ENCODE measurements at places on chromosomes 2 and 18.

DNA sequence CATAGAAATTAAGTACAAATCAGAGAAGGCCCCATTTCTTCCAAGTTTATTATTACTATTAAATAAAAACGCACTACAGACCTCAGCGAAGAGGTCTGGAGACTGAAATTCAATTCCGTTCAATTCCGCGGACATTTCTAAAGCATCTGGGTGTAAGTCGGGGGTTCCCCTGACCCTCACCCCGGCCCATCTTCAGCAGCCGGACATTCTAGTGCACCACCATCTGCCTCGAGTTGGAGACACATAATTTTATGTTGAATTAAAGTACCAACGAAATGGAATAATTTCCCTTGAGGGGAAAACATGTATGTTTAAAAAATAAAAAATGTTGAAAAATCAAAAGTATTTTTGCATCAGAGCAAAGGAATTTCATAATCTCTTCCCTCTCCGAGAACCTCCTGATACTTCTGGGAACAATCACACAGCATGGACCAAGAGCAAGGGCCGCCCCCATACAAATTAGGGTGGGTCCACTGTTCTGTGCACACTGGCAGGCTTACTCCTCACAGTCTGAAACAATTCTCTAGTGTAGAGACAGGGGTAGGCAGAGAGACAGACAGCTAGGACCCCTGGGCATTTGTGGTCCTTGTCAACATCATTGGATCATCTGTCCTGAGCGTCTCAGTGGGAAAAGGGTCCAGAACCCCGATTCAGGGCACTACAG lies 29.3 kb downstream of the MBP start:
- no peak for DNase-seq

DNA sequence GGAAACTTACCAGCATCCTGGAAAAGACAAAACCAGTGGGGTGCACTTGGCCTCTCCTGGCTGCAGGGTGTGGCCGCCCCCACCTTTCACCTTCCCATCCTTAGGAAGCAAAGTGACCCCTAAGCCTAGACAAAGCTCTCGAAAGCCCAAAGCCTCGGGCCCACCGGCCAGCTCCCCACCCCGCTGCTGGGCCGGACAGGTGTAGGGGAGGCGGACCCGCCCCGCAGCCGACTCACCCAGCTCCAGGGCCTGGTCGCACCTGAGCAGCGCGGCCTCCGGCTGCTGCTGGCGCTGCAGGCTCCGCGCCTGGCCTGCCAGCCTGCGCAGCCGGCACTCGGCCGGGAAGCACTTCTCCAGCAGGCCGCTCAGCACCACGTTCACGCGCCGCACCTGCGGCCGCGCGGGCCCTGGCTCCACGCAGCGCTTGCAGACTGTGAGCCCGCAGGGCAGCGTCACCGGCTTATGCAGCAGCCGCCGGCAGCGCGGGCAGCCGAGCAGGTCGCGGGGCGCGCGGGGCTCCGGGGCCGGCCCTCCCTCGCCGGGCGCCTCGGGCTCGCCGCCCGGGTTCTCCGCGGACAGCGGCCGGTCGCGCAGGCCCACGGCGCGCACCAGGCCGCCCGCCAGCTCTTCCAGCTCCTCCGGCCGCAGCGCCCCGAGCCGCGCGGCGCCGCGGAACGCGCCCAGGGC lies 979 bp downstream of the LONRF2 start:
- DNase-seq = no peak

DNA sequence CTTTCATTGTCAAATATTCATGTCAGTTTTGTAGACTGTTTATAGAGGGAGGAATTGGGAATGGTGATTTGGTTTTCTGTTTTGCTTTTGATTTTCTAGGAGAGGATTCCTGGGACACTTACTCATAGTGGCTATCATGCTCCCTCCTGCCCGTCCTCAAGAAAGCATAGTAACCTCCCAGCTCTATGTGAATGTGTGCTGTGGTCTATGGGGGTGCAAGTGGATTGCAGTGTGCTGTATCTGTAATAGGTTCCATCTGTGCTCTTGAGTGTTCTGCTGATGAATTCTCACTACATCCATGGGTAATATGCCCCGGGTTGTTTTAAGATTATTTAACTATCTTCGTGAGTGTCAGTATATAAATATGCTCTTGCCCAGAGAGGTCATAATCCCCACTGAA lies 811.3 kb downstream of the CNTNAP5 start:
- no peak for DNase-seq

- no peak for DNase-seq
These were observed 15.4 kb upstream of the MATN3 start for GRCh38 chr2:20027705-20028434.

DNA sequence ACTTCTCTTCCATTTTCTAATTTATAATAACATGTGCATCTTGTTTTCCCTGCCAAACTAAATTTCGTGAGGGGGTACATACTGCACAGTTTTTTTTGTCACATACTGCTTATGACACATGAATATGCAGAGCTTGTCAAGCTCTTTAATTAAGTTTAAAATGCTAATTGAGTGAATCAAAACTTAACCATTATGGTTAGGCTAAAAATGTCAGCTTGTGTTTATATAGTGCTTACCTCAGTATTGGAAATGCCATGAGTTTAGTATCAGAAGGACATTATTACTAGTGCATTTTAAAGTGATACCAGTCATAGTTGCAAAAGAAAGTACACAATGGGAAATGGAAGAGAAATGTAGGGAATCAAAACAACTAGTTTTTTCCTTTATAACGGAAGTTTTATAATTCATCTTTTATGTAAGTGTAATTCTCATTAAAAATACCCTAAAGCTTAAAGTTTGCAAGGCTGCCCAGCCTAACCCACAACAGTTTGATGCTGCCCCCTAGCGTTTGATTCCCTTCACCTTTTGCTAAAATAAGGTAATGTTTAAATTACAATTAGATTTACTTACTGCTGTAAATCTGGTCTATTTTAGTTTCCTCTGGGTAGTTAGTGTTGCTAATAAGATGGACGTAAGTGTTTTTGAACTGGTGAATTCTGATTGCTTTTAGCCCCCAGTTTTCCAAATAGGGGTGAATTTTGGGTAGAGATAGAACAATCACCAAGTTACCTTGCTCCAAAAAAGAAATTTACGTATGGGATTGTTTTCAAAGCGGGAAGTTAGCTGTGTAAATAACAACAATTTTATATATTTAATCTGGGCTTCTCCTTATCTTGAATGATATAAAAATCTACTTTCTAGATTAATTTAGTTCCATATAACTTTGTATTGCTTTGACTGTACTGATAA lies 3.2 kb downstream of the SLC39A10 start:
- peak; percentile 71 for DNase-seq

GRCh38 chr18:22098563-22098989 lies 70.8 kb upstream of the GATA6 start:
- DNase-seq = no peak

GRCh38 chr2:55026202-55026601 lies 24.0 kb downstream of the RTN4 start:
- no peak for DNase-seq

- no peak for DNase-seq
These were observed 149.3 kb downstream of the COL6A3 start for GRCh38 chr2:237264480-237265219.

DNA sequence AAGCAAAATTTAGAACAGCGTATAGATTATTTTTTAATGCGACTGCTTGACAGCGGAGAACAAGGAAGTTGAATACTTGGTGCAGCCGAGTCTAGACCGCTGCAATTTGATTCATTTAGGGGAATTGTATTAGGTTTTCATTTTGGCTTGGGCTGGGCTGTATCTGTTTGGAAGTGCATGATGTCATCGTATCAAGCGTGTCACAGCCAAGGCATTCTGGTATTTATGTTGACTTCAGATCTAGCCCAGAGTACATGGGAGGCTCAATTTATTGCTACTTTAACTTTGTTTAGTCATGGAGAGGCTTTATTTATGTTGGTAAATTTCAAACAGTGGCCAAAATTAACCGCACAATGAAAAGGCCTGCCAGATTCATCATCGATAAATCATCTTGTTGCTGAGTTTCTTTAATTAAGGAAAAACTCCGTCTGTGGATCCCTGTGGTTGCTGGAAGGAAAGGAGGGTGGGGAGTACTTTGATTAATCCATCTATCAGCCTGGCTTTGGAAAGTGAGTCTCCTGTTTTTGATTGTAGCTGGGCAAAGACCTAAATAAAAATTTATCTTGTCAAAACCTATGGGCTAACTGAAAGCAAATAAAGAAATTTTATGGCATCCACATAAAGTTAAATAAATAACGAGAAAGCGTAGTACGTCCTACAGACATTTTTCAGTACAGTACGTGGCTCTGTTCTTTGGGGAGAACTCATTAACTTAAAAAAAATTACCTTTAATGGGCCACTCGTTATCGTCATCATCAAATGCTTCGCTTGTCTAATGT lies 230.4 kb upstream of the SPRED2 start:
- DNase-seq = no peak

- no peak for DNase-seq
These were observed 62.7 kb upstream of the EML6 start for GRCh38 chr2:54660752-54661151.

DNA sequence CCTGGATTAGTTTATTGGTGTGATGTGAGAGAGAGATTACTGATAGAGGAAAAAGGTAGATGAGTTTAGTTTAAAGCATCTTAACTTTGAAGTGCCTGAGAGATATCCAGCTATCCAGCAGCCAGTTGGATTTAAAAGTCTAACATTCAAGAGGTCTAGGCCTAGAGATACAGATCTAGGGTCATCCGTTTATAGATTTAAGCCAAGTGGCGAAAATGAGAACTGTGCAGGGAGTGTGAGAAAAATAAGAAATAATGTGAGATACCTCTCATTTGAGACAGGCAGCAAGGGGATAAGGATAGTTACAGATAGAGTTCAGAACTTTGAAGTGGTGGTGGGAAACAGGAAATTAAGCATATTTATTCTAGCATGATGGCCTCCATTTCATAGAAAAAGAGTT lies 5.3 kb upstream of the ORC2 start:
- DNase-seq = no peak

DNA sequence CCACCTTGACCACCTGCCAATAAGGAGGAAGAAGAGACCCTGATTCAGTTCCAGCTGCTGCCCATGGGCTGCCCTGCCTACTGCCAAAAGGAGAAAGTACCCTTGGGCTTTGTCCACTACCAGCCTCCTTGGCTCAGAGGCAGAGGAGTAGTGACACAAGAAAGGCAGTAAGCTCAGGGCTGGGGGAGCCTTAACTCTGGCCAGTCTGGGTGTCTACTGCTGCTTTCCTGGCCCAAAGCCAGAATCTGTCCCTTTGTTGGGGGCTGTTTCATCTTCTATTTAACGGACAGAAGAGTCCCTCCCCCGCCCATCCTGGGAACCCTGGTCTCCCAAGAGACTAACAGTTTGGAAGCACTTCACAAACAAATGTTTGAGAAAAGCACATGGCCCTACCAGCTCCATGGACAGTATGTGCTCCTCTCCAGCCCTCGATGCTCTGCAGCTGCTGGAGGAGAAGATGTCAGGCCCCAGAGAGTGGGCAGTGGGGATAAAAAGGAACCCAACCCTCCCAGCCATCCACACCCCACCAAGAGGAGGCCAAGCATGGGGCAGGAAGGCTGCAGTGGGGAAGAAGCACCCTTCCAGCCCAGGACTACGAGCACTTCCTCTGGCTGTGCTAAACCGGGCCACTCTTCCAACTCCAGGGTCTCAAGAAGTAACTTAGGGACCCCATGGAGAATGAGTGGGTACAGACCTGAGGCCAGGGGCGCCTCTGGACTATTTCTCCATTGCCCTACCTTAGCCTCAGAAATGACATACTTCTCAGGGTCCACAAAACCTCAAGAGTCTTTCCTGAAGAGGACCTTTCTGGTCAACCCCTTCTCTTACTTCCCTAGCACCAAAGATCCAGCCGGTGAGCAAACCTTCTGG lies 1.2 kb downstream of the ATG9A start:
- no peak for DNase-seq

- DNase-seq = no peak
These were observed 613.2 kb downstream of the SLC4A3 start for GRCh38 chr2:220240641-220241040.

DNA sequence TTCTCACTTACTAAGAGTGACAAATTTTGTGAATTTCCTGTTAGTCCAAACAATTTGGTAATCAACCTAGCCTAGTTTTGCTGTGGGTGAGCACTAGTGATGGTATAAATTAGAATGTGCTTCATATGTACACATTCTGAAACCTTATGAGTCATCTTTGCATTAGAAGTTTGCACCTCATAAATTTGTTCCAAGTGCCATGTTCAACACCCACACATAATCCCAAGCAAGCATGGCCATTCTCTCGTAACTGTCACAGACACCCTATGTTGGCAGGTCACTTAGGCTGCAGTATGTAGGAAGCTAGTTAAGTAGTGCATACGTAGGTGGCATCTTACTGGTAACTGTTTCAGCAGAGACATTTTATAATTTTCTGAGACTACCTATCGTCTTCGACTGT lies 46.9 kb downstream of the NAB1 start:
- DNase-seq = no peak

DNA sequence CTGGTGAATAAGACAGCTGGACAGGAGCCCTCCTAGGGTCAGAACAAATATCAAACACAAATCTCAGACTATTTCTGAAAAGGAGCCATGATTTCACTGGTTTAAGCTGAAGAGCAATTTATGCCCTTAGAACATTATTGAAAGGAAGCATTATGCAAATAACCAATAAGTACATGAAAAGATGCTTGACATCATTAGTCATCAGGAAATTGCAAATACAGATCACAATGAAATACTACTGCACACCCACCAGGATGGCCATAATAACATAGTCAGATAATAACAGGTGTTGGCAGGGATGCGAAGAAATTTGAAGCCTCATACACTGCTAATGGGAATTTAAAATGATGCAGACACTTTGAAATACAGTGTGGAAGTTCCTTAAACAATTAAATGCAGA lies 176.4 kb upstream of the RAB6C start:
- DNase-seq = no peak

- peak; percentile 28 for DNase-seq
These were observed 543 bp downstream of the HADHB start for GRCh38 chr2:26245231-26245732.

GRCh38 chr2:196798980-196799379 lies 503 bp downstream of the GTF3C3 start:
- no peak for DNase-seq

DNA sequence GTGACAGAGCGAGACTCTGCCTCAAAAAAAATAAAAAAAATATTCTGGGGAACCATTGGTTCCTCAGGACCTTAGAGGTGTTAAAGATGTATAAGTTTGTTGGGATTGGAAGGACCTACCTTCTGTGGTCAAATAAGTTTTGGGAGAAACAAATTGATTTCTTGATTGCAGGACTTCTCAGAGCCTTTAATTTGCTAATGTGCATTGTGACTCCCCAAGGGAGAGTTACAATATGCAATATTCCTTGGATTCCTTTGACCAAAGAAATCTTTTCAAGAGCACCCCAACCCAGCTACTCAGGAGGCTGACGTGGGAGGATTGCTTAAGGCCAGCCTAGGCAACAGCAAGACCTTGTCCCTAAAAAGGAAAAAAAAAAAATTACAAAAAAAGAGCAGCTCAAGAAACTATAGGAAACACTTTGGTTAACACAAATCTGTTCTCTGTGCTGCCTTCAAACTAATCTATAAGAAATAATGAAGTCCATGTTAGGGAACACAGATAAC lies 6.5 kb downstream of the NAGK start:
- no peak for DNase-seq

GRCh38 chr18:13868501-13869271 lies 44.7 kb downstream of the MC5R start:
- no peak for DNase-seq

GRCh38 chr2:135586148-135586547 lies 54.9 kb downstream of the R3HDM1 start:
- no peak for DNase-seq

Data from activated CD8-positive, alpha-beta memory T cell treated with anti-CD3 and anti-CD28 coated beads for 4 hours (primary cell).